IPS-NIHi11 (cell line): ENCODE measurements at places on chromosomes 5 and 9.

- DNase-seq, result no peak
Observed at GRCh38 chr5:129506950-129507349, 46.9 kb downstream of the ADAMTS19 start.

GRCh38 chr5:170579601-170580000, 75.8 kb downstream of the KCNIP1 start:
- no peak for DNase-seq

DNA sequence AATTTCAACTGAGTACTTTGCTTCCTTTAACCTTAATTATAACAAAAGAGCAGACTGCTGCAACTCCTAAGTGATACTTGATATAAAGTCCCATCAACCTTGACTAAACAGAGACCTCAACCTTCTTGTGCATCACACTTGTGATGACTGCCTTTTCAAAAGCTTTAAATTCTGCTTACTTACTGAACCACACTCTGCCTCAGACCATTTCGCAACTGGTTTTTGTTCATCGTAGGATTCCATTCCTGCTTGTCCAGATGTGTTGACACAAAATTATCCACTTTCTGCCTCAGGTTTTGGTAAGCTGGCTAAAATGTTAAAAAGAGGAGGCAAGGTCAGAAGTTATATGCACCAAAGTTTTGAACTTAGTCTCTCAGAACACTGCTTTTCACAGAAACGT, 3.5 kb downstream of the BOD1 start:
- no peak for DNase-seq

- no peak for DNase-seq
Observed at GRCh38 chr9:100111235-100111634, 12.2 kb downstream of the INVS start.

- no peak for DNase-seq
Observed at GRCh38 chr9:121906074-121906870, 186.8 kb downstream of the TTLL11 start.

GRCh38 chr9:27194401-27195091, 85.5 kb downstream of the TEK start:
- no peak for DNase-seq

GRCh38 chr9:84671586-84672521, 2.3 kb downstream of the NTRK2 start:
- no peak for DNase-seq
